ENCODE measurements at places on chromosomes 7 and 10.

- DNase-seq, result no peak
These were observed 89.2 kb downstream of the MACC1 start for GRCh38 chr7:20128001-20128400.

- DNase-seq, result no peak
These were observed 28.3 kb upstream of the LMTK2 start for GRCh38 chr7:98078197-98078870.

DNA sequence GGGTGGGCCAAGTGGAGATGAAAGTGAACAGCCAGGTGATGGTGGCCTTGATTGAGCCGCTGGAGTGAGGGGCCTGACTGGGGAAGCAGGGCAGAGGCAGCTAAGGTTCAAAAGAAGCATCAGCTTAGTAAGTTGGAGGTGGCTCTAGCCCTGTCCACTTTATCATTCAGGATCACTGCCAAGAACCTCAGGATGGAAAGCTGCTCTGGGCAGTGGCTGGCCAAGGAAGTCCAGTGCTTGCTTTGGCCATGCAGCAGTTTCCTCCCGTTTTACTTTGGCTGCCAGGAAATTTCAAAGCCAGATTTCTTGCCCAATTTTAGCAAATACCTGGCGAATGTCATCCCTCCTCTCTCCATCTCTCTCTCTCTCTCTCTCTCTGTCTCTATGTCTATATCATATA lies 384.9 kb downstream of the PLXNA4 start:
- no peak for DNase-seq

GRCh38 chr10:122559228-122559627 lies 1.3 kb upstream of the DMBT1 start:
- DNase-seq, result no peak

- no peak for DNase-seq
These were observed 84.0 kb downstream of the NEUROD6 start for GRCh38 chr7:31256506-31256905.

GRCh38 chr7:5708271-5708670 lies 73.2 kb downstream of the RNF216 start:
- DNase-seq, result no peak

DNA sequence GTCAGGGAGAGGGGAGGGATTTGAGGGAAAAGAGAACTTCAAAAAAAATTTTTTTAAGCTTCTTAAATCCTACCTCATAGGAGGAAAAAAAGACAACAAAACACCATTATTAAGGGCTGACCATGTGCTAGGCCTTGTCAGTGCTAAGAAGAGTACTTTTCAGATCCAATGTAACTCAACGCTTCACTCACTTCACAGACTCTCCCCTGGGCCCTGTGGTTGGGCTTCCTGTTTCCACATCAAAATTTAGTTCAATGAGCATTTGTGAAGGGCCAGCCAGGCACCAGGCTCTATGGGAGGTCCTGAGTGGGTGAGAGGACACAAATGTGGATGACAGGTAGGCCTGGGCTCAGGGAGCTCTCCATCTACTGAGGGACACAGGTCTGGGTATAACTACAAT lies 249.8 kb downstream of the PTEN start:
- DNase-seq, result peak; percentile 80

- DNase-seq, result no peak
These were observed 128.2 kb downstream of the TAX1BP1 start for GRCh38 chr7:27868131-27868550.
